ENCODE measurements at places on chromosomes 16 and 17.

DNA sequence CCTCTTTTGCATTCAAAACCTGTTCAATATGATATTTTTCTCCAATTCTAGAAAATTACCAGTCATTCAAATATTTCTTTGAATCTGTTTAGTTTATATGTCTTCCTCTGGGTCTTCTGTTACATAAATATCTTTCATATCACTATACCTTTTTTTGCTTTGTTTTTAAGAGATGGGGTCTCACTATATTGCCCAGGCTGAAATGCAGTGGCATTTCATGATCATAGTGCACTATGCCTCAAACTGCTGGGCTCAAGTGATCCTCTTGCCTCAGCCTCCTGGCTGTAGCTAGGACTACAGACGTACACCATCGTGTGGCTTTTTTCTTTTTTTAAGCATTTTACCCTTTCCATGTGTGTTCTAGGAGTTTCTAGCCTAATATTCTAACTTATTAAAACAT is 38.8 kb downstream of the NSRP1 start:
- no peak for DNase-seq

- no peak for DNase-seq
Observed at GRCh38 chr17:48051706-48052486, 3.7 kb downstream of the NFE2L1 start.

GRCh38 chr17:14604591-14605266 is 303.8 kb downstream of the HS3ST3B1 start:
- no peak for DNase-seq

- DNase-seq: no peak
Observed at GRCh38 chr16:30009085-30009862, 1.6 kb downstream of the DOC2A start.

DNA sequence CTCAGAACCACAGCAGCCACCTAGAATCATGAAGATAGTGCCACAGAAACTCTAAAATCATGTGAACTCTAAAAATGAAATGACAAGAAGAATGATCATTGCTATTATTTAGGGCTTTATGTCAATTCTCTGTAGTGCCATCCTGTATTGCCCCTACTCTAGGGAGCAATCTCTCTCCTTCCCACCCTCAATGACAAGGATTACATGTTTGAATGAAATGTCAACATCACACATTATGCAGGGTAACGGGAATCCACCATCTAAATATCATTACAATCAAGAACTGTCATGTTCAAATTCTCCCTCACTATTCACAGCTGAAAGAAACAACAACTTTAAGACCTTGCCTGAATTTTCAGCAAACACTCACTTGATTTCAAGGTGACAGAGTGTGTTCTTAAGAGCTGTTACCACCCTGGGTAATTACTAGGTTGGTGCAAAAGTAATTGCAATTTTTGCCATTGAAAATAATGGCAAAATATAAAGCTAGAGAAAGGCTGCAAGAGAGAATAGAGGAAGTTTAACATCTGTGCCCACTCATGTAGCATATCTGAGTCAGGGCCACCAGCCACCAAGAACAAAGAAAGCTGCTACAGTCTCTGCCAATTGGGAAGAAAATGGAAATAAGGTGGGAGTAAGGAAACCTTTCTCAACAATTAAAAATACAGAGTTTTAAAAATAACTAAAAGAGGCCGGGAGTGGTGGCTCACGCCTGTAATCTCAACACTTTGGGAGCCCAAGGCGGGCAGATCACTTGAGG is 112.8 kb upstream of the PSMD7 start:
- DNase-seq: no peak

- no peak for DNase-seq
Observed at GRCh38 chr16:14337303-14338191, 266.4 kb downstream of the MRTFB start.

- DNase-seq: no peak
Observed at GRCh38 chr16:75621170-75621477, 2.0 kb downstream of the ADAT1 start.

DNA sequence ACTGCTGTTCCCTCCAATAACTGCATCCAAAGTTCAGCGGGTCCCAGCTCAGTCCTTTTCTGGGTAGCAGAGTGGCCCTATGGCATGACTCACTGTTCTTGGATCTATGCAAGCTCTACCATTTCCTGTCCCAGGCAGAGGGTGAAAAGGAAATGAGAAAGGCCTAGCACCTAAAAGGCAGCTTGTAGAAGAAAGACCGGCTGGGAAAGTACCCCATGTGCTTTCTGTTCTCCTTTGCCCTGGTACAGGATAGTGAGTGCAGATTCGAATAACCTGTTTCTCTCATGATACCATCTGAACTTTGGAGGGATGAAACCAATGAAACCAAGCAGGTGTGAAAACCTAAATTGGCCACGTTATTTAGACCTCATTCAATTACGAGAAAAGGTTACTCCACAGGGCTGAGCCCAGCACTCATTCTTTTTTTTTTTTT is 12.7 kb upstream of the HASPIN start:
- peak; percentile 65 for DNase-seq

- DNase-seq: no peak
Observed at GRCh38 chr17:44464037-44464436, 39.2 kb downstream of the GPATCH8 start.

DNA sequence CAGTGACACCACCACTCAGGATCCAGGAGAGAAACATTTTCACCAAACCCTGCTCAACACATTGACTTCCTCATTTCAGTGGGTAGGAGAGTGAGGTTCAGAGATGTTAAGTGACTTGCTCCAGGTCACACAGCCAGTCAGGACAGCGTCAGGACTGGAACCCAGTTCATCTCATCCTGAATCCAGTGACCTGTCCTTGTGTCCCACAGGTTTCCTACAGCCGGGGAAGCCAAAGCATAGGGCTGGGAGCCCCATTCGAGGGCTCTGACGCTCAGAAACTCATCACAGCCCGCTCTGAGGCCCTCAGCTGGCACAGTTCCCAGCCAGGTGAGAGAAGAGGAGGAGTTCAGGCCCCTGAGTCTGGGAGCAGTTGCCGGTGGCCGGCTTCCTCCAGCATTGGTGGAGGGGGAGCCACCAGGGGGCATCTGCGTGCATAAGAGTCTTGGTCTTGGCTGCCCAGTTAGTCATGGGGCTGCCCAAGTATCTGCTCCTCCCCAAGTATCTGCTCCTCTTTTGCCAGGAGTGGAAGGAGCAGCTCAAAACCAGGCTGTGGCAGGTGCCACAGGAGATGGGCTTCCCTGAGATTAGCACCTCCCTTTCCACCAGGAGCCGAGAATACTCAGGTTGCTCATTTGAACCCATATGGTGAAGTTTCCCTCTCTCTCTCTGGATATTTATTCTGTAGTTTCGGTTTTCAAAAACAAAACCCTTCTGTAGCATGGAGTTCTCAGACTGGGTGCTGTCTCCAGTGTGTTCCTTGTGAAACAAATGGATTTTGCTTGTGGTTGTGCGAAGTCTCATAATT is 56.0 kb downstream of the TNFRSF13B start:
- DNase-seq: no peak

- DNase-seq: no peak
Observed at GRCh38 chr17:47265983-47266541, 12.4 kb downstream of the ITGB3 start.

DNA sequence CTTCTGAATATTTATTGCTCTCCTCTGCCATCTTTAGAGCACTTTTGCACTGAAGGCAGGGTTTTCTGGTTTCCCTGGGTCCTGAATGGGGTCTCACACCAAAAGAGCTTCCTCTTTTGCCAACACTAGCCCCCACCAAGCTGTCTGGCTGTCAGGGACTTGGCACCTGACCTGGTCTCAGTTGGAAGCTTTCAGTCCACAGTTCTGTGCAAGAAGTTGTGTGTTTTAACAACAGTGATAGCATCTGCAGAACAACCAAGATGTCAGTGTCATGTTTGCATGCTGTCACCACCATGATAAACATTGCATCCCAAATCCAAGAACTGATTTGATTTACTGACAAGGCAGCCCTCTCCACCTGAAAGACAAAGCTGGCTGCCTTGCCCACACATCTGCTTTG is 448.5 kb upstream of the CCL2 start:
- no peak for DNase-seq

DNA sequence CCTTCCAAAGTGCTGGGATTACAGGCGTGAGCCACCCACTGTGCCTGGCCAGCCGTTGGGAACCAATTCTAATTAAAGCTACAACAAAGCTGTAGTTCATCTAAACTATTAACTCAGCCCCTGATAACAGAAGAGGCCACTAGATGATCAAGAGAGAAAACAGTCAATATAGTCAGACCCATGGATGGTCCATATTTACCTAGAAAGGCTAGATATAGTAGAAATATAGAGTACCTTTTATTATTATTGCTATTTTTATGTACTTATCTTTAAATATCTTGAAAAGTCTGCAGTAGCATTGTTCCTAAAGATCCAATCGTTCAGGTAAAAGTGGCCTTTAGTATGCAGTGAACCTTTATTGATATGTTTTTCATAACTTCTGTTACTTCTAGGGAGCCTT is 43.2 kb downstream of the RNF213 start:
- DNase-seq: no peak

GRCh38 chr17:64968652-64969501 is 49.6 kb upstream of the LRRC37A3 start:
- no peak for DNase-seq

GRCh38 chr16:1028056-1028455 is 44.5 kb upstream of the SSTR5 start:
- no peak for DNase-seq

- no peak for DNase-seq
Observed at GRCh38 chr16:72128701-72129100, 35.1 kb downstream of the DHX38 start.

DNA sequence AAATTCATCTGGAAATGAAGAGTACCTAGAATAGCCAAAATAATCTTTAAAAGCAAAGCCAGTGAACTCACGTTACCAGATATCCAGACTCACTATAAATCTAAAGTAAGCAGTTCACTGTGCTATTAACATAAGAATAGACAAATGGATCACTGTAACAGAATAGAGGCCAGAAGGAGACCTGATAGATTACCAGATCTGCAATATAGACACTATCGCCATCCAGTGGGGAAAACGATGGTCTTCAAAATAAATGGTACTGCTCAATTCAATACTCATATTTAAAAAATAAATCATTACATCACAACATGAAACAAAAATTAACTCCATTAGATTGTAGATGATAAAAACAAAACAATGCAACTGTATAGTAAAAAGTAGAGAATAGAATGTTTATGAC is 158.6 kb upstream of the CDH8 start:
- DNase-seq: no peak

GRCh38 chr17:65888649-65889048 is 303.3 kb downstream of the CEP112 start:
- DNase-seq: no peak

DNA sequence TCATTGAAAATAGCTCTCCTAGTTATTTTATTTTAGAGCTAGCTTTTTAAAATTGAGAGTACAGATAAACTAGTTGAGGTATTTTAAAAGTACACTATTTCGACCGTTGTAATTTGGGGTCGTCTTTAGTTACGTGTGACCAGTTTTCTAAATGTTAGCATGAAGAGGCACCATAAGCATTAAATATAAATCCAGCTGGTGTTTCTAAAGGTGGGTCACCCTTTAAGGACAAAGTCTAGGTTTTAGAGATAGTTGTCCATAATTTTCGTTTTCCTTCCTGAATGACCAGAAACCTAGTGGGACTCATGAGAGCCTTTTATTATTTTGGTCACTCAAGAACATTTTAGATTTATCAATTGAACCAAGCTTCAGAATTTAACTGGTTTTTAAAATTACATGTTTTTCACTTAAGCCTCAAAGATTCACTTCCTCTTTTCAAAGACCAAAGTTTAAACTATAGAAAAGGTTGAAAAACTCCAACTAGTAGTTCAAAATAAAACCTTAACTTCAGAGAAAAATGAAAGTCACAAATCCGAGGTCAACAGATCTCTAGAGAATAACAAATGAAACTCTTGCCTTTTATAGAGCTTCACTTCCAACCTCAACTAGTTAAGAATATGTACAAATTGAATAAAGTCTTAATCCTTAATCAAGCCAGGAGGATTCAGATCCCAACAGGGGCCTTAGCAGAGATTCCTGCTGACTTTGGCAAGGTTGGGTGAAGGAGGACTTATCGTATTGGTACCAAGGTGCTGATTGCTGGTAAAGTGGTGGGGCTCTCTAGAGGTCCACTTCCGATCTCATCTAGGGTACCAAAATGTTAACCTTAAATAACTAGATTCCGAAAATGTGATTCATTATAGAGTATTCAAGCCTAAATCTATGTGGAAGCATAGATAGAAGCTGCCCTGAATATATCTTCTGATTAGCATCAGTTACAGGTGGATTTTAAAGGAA is 32.5 kb downstream of the PHKB start:
- DNase-seq: no peak

DNA sequence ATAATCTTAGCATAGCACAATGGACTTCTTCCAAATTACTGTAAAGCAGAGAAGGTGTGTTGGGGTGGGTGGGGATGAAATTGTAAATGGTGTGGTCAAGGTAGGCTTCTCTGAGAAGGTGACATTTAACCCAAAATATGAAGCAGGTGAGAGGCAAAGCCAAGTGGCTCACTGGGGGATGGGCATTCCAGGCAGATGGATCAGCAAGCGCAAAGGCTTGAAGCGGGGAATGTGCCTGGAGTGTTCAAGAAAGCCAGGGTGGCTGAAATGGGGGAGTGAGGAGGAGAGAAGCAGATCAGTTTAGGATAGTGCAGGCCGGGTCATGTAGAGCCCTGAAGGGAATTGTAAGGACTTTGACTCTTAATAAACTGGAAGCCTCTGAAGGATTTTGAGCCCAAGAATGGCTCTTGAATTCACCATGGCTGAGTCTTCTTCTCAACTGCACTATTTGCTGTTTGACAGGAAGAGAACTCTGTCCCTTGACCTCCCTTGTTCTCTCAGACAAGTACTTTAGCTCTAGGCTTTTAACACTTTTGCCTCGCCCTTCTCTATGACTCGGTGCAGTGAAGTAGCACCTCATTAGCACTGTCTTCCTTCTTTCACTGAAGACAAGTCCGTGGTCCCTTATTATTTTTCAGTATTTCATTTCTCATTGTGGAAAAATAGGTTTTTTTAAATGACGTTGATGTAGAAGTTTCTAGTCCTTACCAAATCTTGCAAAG is 14.7 kb downstream of the CACNG3 start:
- no peak for DNase-seq

DNA sequence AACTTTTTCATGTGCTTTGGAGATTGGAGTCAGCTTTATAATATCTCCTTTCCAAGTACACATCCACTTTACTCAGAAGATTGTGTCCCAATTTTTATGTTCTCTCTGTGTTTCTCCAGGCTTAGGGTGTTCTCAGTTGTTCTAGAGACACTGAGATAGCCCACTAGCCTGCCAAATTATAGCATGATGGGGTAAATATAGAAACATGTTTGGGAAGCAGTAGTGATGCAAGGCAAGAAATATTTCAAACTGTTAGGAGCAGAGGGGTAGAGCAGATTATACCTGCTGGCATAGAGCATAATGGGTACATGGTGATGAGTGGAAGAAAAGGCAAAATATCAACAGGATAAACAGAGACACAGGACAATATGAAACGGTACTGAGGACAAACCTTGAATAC is 12.4 kb downstream of the SLFN11 start:
- DNase-seq: no peak

GRCh38 chr16:86202267-86202666 is 303.3 kb downstream of the IRF8 start:
- no peak for DNase-seq

- DNase-seq: no peak
Observed at GRCh38 chr17:74403512-74404137, 28.3 kb upstream of the GPRC5C start.

Data from stimulated activated CD8-positive, alpha-beta memory T cell treated with anti-CD3 and anti-CD28 coated beads, Interleukin-15, amount 100 ng/mL, for 4 hours (primary cell).